Left ventricle myocardium superior (tissue), 1 donor: ENCODE measurements at places on chromosomes 1 and 21.

GRCh38 chr1:71054791-71055190 lies 7.2 kb upstream of the PTGER3 start:
- DNase-seq = no peak

DNA sequence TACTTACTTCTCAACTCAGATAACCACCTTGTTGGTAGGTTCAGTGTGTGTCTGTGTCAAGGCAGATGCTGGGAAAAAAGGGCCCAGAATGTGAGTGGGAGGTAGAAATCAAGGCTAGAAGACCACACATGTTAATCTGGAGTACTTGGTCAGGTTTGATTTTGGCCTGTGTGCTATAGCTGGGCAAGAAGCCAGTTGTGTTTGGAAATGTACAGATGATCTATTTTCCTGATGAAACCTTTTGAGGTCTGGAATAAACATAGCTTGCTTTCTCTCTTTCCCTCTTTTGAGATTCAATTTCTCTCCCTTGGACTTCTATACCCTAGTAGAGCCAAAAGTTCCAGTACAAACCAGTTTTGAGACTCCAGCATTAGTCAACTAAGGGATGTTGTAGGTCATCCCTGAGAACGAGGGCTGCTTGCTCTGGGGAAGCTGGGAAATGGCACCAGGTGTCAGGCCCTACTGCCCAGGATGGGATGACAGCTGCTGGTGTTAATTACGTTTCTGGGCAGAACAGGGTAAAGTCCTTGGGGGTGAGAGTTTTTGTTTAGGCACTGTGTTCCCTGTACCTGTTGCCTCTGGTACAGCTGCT lies 15.8 kb downstream of the MAPKAPK2 start:
- no peak for DNase-seq

DNA sequence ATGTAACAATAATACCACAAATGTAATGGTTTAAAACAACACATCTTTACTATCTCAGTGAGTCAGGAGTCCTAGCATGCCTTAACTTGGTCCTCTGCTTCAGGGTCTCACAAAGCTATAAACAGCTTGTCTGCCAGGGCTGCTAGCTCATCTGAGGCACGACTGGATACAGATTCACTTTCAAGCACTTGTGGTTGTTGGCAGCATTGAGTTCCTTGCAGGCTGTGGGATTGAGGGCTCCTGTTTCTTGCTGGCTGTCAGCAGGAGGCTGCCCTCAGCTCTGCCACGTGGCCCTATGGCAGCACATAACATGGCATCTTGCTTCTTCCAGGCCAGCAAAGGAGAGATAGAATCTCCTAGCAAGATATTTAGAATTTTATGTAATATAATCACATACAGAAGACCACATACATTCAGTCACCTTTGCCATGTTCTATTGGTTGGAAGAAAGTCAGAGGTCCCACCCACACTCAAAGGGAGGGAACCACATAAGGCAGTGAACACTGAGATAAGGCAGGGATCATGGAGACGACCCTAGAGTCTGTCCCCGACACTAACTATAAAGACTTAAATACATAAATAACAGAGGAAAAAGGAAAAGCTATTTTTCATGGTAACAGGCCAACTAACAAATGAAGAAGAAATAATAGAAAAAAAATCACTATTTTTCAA lies 18.9 kb upstream of the IPP start:
- no peak for DNase-seq

DNA sequence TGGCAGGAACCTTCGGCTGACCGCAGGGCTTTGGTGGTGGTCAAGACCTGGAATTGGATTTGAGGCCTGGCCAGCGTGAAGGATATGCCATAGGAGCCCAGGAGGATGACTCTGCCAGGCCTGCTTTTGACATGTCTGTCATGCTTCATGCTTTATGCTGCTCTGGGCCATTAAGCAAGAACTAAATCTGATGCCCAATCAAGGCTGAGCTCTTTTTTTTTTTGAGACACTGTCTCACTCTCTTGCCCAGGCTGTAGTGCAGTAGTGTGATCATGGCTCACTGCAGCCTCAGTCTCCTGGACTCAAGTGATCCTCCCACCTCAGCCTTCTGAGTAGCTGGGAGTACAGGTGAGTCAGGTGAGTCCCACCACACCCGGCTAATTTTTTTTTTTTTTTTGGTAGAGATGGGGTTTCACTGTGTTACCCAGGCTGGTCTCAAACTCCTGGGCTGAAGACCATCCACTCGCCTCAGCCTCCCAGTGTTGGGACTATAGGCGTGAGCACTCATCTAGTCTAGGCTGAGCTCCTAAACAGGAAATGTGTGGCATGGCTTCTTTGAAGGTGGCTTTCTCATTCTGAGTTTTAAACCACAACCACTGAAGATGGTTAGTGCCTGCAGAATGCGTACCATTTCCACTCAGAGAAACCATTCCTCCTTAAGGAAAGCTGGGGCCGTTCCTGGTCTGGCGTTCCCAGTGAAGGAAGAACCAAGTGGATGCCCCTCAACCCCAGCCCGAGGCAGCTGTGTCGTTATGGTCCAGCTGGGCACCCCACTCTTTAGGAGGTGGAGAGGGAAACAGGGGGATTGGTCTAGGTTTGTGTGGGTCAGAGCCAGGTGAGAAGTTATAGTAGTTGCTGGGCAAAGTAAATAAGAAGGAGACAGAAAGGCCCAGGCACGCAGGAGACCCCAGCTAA lies 34.2 kb upstream of the ATP5PO start:
- DNase-seq = no peak

GRCh38 chr1:54965624-54966340 lies 14.6 kb upstream of the TMEM61 start:
- peak; percentile 62 for DNase-seq
